ENCODE measurements at places on chromosomes 1 and 21. TPM values are rescaled to one million over a fixed set of nuclear protein-coding genes. Genes with fewer than 3 reads are reported as not detected.

- DNase-seq, result no peak
These were observed 15.0 kb downstream of the TNFRSF25 start for GRCh38 chr1:6450943-6451373.

- no peak for DNase-seq
These were observed 645.2 kb downstream of the LMO4 start for GRCh38 chr1:87973896-87974295.

- no peak for DNase-seq
These were observed 18.9 kb upstream of the VWA5B1 start for GRCh38 chr1:20271498-20272400.

HRNR gene
- polyA plus RNA-seq, result not detected

RGS13 gene
- polyA plus RNA-seq, result not detected

OR2T29 gene
- not detected for polyA plus RNA-seq

Measured in endothelial cell of umbilical vein (primary cell).